ENCODE measurements at places on chromosomes 2 and 18.
A peak's percentile ranks its signal among the peaks of the same experiment; 100 is the strongest.

- no peak for DNase-seq
Measured at GRCh38 chr2:106833256-106833655, 52.7 kb downstream of the ST6GAL2 start.

GRCh38 chr2:120914839-120915521, 179.3 kb downstream of the GLI2 start:
- DNase-seq: peak; percentile 69

GRCh38 chr2:219002395-219003266, 9.4 kb upstream of the CRYBA2 start:
- peak; percentile 86 for DNase-seq

DNA sequence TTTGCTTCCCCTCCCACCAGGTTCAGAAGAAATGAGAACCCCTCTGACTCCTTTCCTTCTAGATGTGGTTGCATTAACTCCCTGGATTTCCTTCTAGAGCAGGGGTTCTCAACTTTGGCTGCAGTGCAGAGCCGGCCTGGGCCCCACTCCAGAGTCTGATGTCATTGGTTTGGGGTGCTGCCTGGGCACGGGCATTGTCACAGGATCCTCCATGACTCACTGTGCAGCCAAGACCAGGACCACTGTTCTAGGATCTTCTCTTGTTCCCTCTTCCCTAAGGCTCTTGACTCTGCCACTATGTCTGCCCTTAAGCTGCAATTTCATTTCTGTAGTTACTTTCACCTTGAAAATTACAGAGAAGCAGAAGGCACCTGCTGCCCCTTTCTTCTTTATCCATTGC, 31.8 kb downstream of the TBC1D8 start:
- DNase-seq: no peak

GRCh38 chr18:3836483-3837335, 386.7 kb downstream of the TGIF1 start:
- DNase-seq: no peak

- DNase-seq: peak; percentile 8
Measured at GRCh38 chr2:13650586-13651180, 933.9 kb downstream of the TRIB2 start.

GRCh38 chr18:54734059-54734458, 94.2 kb upstream of the RAB27B start:
- no peak for DNase-seq

- no peak for DNase-seq
Measured at GRCh38 chr18:79590191-79591031, 89.2 kb upstream of the CTDP1 start.

- DNase-seq: no peak
Measured at GRCh38 chr2:217153510-217153909, 293.6 kb upstream of the TNP1 start.

DNA sequence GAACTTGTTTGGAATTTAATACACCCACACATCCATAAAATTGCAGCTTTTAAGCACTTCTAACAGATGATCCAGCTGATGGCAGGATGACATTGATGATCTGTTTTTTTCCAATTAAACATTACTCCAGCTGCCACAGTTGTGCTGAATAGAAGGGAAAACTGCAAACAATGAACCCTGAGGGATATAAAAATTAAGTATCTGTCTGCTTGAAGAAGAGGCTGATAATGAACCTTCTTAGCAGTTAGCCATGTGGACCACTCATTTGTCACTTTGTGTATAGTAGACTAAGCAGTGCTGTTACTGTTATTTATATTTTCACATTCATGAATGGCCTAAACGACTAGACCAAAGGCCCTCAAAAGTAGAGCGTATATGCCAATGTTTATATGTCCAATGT, 1201.0 kb upstream of the LRRTM1 start:
- no peak for DNase-seq

GRCh38 chr2:221318376-221319130, 253.6 kb downstream of the EPHA4 start:
- DNase-seq: no peak

DNA sequence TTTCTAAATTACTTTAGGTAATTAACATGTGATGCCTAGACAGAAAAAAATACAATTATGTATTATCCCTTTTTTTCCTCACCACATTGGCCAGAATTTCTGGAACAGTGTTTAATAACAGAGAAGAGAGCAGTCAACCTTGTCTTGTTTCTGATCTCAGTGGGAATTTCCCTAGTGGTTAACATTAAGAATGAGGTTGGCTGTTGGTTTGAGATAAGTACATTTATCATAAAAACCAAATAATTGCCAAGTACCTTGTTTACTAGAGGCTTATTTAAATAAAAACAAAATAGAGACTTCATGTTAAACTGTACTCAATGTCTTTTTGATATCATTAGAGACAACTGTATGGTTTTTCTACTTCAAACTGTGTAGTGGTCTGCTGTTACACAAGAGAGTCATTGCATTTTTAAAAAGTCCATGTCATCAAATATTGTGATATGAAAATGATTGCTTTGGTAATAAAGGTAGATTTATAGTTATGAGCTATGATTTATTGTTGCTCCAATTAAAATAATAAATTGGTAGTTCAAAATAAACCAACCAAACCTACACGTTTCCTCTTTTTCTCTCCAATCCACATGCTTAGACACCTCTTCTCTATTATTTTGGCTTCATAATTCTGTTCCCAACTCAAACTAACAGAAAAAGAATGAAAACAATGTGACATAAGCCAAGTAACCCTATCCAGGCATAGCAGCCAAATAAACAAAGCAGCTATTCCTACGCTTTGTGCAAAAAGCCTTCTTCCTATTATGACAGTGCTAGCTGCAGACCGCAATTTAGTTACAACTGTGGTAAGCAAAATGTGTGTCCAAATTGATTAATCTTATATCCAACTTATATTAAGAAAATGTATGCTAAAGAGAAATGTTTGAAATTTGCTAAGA, 20.9 kb upstream of the TANK start:
- no peak for DNase-seq

DNA sequence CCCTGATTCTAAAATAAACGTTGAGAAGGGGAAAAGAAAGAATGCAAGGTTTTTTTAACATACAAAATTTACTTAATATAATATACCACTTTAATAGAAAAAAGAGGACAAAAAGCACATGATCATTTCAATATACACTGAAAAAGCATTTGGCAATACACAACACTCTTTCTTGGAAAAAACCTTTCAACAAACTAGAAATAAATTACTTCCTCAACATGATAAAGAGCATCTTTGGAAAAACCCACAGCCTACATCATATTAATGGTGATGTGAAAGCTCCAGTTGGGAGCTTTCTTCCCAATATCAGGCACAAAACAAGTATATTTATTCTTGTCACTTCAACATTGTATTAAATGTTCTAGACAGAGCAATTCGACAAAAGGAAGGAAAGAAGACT, 3.0 kb upstream of the POLR1B start:
- no peak for DNase-seq
